Stimulated activated effector memory CD8-positive, alpha-beta T cell treated with anti-CD3 and anti-CD28 coated beads, Interleukin-12 subunit alpha, Interleukin-12 subunit beta, amount 100 ng/mL, for 72 hours (primary cell): ENCODE measurements at places on chromosomes 13 and 19.
A peak's percentile ranks its signal among the peaks of the same experiment; 100 is the strongest.

GRCh38 chr19:33403973-33404304, 30.4 kb downstream of the CEBPG start:
- no peak for DNase-seq

DNA sequence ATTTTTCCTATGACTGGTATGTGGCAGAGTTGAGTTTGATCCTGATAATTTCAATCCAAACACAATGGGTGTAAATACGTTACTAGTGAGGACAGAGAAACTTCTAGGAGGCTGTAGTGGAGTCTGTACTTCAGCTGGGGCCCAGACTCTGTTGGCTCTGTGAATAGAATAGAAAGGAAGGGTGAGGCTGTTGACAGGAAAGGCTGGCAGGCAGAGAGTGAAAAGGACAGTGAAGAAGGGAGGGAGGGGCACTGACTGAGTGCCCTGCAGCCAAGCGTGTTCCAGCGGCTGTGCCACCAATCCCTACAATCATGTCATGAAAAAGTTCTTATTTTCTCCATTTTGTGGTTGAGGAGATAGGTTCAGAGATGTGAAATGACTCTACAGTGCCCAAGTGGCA, 80.5 kb downstream of the MBNL2 start:
- no peak for DNase-seq

DNA sequence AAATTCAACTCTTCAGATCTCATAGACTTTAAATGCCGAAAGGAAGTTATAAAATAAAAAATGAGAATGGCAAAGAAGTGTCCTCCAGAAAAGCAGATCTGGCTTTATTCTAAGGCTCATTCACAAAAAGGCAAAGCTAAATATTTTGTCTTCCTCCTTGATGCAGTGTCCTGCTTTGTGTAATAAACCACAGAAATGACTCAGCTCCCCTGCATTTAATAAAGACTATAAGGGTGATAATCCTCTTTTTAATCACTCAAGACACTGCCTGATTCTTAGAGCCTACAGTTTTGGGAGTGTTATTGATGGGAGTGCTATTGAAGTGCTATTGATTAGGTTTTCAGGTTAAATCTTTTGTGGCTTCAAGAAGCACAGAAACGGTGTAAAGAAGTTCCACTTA, 482.0 kb downstream of the PCDH20 start:
- no peak for DNase-seq

- no peak for DNase-seq
Measured at GRCh38 chr19:9877780-9878510, 42.8 kb downstream of the PIN1 start.

DNA sequence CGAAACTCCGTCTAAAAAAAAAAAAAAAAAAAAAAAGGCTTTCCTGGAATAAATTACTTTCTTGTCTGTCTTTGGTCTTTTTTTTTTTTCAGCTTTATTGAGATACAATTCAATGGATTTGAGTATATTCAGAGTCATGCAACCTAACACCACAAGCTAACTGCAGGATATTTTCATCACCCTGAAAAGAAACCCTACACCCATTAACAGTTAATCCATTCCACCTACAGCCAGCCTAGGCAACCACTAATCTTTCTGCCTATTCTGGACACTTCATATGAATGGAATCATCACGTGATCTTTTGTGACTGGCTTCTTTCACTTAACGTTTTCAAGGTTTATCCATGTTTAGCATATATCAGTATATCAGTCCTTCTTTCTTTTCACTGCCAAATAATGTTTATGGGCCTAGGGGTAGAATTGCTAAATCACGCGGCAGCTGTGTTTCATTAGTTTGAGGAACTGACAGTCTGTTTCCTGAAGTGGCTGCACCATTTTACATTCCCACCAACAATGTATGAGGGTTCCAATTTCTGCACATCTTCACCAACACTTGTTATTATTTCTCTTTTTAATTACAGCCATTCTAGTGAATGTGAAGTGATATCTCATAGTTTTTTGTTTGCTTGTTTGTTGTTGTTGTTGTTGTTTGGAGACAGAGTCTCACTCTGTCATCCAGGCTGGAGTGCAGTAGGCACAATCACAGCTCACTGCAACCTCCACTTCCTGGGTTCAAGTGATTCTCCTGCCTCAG, 19.9 kb downstream of the LRFN3 start:
- no peak for DNase-seq

GRCh38 chr19:38522915-38523314, 89.4 kb downstream of the RYR1 start:
- DNase-seq = no peak

GRCh38 chr19:35351411-35352176, 3.9 kb downstream of the FFAR1 start:
- DNase-seq = no peak

DNA sequence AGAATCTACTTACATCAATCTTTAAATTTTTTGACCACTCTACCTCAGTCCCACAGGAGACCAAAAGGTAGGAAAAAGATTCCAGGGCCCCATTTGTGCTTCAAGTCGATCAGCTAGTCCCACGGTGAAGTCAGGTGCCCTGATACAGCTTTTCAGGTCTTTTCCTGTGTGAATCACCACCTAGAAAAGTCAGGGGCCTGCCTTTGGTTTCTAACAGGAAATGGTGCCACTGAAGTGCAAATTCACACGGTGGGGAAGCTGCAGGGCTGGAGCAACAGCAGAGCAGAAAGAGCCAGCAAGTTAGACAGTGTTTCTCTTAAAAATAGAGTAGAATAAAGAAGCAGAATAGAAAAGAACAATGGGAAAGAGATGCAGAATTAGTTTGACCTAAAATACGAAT, 107.5 kb downstream of the KLF12 start:
- peak; percentile 39 for DNase-seq

GRCh38 chr19:40862785-40863184, 12.5 kb upstream of the CYP2A6 start:
- no peak for DNase-seq

- no peak for DNase-seq
Measured at GRCh38 chr19:35521124-35521743, 6.9 kb downstream of the SBSN start.

DNA sequence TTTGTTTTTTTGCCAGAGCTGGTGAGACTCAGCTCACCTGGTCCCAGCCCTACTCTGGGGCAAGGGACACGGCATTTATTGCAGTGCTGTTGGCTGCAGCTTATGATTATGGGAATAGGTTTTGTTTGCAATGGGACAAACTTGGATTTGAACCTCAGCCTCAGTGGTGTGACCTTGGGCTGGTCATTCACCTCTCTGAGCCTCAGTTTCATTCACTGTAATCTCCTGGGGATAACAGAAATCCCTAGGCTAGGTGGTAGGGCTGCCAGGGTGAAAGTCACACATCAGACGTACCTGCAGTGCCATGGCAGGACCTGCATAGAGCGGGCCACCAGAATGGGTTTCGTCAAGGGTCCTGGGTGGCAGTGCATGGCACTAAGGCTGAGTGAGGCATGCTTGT, 73.7 kb upstream of the MEDAG start:
- no peak for DNase-seq

DNA sequence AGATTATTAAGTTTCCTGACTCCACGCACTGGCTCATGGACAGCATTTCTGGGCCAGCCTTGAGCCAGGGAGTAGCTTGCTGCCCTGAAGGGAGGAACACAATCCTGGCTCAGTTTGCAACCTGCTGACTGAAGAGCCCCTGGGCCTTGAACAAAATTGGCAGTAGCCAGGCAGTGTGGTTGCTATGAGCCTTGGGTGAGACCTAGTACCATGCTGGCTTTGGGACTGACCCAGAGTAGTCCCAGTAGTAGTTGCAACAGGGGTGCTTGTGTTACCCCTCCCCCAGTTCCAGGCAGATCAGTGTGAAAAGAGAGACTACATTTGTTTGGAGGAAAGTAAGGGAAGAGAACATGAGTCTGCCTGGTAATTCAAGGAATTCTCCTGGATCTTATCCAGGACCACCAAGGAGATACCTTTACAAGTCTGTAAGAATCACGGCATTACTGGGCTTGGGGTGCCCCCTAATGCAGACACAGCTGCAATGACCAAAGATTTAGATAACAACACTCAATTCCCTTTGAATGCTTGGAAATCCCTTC, 22.0 kb downstream of the ITGBL1 start:
- no peak for DNase-seq

GRCh38 chr19:49149652-49150105, 5.5 kb downstream of the HRC start:
- no peak for DNase-seq

DNA sequence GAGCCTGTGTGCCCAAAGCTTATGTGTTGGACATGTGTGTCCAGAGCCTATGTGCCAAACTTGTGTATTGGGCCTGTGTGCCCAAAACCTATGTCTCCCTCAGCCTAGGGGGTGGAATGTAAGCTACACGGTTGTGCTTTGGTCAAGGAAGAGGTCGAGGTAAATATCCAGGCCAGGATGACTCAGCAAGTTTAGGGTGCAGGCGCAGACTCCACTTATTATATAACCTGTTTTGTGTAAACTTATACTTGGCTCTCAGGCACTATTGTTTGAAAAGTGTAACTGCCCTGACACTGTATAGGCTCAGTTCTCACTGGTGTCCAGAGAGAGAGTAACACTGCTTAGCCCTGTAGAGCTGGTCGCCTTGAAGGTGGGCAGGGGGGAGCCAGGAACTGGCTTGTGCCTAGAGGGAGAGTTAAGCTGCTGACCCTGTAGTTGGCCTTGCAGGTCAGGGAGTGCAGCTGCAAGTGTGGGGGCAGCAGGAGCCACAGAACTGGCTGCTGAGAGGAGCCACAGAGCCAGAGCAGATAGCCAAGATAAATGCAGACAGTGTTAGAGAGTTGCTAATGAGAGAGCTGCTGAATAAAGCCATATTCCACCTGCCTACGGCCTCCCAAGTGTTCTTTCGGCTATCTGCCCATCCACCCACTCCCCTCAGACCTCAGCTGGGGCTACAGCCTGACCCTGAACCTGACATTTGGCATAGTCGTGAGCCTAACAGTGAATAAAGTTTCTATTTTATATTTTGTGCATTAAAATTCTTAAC, 517.2 kb upstream of the SLITRK1 start:
- no peak for DNase-seq

- DNase-seq = no peak
Measured at GRCh38 chr19:7986321-7987113, 18.9 kb downstream of the ELAVL1 start.

DNA sequence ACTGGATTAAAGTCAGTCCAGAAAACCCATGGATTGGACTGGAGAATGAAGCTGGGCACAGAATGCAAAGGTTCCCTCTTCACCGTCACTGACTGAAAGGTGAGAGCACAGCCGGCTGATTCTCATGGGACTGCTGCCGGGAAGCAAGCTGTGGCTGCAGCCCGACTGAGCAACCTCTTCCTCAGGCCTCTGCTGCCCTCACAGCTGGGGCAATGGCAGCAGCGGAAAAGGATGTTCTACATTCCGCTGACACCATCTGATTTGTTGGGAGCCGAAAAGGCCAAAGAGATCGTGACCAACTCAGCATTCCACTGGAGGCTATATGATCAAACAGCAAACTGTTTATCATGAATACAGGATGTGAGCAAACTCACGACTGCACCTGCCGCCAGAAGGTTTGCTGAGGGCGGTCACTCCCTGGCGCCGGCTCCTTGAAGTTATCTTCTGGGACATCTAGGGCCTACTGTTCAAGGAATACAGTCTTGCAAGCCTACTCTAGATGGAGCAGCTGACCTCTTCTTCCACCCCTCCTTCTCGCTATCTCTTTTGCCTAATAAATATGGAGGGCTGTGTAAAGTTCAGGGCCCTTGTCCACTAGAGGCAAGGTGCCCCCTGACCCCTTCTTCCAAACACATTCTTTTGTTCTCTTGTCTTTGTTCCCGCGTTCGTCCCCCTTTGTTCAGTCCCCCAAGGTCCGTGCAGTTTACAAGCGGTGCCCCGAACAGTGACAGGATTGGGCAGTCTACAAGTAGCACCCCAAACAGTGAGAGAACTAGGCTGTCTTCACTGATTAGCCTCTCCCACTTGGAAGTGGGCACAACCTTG, 19.6 kb upstream of the SIGLEC6 start:
- DNase-seq = no peak

DNA sequence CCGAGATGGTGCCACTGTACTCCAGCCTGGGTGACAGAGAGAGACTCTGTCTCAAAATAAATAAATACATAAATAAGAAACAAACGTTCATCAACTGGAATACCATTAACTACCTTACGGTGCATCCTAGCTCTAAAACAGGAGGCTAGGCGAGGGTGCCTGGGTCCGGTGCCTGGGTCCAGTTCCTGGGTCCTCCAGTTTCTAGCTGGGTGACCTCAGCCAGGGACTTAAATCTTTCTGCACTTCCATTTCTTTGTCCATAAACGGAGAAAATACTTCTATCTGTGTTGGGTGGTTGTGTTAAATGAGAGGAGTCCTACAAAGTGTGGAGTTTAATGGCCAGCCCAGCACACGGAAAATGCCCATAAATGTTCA, 34.0 kb downstream of the RFX2 start:
- DNase-seq = no peak

DNA sequence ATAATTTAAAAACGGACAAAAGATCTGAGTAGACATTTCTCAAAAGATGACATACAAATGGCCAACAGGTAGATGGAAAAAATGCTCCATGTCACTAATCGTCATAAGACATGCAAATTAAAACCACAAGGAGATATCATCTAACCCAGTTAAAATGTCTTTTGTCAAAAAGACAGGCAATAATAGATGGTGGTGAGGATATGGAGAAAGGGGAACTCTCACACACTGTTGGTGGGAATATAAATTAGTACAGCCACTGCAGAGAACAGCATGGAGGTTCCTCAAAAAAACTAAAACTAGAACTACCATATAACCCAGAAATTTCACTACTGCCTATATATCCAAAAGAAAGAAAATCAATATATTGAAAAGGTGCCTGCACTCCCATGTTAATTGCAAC, 37.9 kb downstream of the OR10H4 start:
- no peak for DNase-seq

- no peak for DNase-seq
Measured at GRCh38 chr19:18736415-18737336, 53.2 kb downstream of the CRTC1 start.

DNA sequence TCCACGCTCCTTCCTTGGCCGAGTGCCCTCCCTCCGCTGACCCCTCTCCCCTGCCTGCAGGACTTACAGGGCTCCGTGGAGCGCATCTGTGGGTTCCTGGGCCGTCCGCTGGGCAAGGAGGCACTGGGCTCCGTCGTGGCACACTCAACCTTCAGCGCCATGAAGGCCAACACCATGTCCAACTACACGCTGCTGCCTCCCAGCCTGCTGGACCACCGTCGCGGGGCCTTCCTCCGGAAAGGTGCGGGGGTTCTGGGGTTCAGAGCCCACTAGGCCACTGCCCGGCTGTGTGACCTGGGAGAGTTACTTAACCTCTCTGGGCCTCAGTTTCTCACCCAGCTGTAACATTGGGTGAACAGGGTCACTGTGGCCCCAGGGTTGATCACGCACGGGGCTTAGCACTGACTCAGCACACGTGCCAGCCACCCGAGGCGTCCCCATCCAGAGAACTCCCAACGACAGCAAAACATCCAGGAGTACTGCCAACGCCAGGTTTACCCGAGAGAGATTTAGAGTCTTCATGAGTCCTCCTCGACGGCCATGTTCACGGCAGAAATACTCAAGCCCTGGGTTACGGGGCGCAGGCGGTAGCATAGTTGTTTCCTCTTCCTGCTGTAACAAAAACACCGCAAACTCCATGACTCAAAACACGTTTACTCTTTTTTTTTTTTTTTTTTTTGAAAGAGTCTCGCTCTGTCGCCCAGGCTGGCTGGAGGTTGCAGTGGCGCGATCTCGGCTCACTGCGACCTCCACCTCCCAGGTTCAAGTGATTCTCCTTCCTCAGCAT, 9.7 kb upstream of the SPACA4 start:
- DNase-seq = no peak

- no peak for DNase-seq
Measured at GRCh38 chr19:35377656-35378055, 6.8 kb downstream of the GPR42 start.

- no peak for DNase-seq
Measured at GRCh38 chr13:114053026-114053425, 79.2 kb upstream of the C13orf46 start.

- DNase-seq = no peak
Measured at GRCh38 chr19:51595190-51596175, 24.4 kb downstream of the ZNF175 start.
